Heart left ventricle (tissue), 16 donors: ENCODE measurements at places on chromosomes 16 and 17. TPM values are rescaled to one million over a fixed set of nuclear protein-coding genes. Genes with fewer than 3 reads are reported as not detected.
A peak's percentile ranks its signal among the peaks of the same experiment; 100 is the strongest.

GRCh38 chr17:61398721-61399130, 917 bp upstream of the TBX2 start:
- no peak for DNase-seq

DNA sequence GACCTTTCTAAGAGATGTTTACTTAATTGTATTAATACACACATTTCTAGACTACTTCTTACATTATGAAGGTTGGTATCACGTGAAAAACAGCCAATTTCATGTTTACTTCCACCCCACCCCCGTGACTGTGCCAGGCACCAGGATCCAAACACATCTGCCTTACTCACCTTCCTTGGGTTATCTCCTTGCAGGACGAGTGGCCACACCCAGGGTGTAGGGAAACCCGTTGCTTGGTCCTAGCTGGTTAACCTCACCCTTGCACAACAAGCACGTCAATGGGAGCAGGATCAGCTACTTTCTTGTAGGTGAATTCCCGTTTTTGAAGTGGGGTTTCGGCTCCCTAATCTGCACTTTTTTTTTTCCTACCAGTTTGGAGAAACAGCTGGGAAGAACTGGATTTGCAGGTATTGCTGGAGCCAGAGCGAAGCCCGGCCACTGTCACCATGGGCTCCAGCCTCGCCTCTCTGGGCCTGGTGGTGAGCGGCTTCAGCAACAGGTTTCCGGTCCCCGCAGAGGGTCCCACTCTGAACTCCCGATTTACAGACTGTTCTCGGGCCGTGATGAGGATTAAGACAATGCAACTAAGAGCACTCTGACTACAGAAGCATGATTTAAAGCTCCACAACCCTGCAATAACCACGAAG, 2.1 kb upstream of the UBB start:
- no peak for DNase-seq

- no peak for DNase-seq
Observed at GRCh38 chr16:86444261-86444660, 66.1 kb upstream of the FOXF1 start.

GRCh38 chr16:82439678-82440293, 187.0 kb upstream of the CDH13 start:
- no peak for DNase-seq

- DNase-seq, result no peak
Observed at GRCh38 chr17:50830352-50830751, 5.0 kb upstream of the WFIKKN2 start.

DNA sequence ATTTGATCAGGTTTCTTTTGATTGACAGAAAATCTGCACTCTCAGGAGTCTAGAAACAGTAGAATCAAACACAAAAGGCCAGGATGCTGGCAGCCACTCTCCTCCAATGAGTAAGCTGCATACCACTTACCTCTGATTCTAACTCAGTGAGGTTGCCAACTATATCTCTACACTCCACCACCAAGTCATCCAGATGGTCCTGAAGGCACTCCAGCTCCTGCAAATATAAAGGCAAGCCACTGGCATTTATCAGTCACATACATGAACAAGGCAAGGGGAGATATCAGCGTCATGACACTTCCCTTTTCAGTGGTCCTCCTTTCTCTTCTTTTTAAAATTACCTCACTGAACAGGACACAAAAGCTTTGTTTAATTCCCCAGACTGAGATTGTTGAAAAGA, 53.1 kb upstream of the CLEC18B start:
- DNase-seq, result no peak

DNA sequence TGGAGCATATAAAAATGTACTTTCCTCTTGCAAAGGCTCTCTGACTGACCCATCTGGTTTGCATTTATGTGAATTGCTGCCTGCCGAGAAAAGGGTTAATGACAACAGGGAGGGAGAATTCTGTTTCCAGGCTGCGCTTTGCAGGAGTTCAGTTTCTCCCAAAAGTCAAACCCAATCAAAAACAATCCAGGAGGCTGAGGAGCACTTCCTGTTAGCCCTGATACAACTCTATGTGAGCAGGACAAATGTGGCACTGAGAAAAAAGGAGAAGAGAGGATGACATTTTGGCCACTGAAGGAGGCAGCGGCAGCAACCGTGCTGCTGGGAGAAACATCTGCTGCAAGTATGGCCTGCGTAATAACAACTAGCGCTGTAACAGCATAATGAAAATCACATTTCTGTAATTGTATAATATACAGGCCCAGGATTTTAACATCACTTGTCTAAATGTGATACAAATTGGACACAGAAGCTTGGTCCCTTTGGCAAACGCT, 26.8 kb upstream of the ELAC2 start:
- DNase-seq, result no peak

DNA sequence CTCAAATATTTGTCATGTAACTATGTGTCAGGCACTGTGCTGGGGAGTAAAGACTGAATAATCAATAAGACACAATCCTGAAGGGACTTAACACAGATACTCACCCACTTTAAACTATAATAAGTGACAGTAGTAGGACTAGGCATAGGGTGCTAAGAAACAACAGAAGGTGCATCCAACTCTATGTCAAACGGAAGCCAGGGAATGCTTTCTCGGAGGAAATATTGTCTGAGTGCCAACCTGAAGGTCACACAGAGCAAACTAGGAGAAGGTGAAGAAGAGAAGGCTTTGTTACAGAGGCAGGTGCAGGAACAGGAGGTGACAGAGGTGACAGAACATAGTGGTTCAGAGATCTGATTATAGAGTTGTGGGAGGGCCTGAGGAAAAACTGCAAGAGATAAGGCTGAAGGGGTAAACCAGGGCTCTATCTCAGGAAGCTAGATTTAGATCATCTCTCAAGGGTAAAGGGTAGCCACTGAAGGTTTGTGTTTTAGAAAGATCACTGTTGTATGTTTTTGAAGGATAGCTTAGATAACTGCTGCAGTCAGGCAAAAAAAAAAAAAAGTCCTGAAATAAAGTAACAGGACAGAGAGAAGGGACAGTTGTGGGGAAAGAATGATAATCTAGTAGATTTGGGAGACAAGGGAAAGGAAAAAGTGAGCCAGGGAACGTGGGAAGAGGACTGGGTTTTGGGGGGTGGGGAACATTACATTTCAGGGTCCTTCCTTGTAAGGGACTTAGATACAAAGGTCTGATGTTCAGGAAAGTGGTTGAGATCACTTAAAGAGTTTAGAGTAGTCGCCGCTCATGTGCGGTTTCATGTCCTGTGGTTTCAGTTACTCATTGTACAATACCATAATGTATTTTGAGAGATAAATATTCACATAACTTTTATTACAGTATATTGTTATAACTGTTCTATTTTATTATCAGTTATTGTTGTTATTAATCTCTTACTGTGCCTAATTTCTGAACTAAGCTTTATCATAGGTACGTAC, 85.6 kb upstream of the NETO2 start:
- no peak for DNase-seq

- DNase-seq, result peak; percentile 57
Observed at GRCh38 chr17:74749279-74750038, 1.0 kb downstream of the NHERF1 start.

DNA sequence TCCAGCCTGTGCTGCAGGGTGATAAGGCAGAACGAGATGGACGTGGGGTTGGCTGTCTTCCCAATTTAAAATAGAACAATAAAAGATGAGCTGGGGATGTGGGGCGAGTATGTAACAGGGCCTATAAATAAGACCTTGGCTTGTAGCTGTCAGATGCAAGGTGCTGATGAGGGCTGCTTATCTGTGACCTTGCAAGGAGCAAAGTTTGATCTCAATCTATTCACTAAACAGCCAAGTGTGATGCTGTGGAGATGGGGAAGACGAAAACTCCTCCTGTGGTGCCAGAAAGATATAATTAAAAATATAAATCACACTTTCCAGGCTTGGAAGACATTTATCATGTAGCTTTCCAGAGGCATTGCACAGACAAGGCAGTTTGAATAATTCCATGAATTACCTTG, 26.7 kb upstream of the TEX2 start:
- no peak for DNase-seq

GRCh38 chr17:28860363-28860808, 5.6 kb downstream of the ERAL1 start:
- no peak for DNase-seq

DNA sequence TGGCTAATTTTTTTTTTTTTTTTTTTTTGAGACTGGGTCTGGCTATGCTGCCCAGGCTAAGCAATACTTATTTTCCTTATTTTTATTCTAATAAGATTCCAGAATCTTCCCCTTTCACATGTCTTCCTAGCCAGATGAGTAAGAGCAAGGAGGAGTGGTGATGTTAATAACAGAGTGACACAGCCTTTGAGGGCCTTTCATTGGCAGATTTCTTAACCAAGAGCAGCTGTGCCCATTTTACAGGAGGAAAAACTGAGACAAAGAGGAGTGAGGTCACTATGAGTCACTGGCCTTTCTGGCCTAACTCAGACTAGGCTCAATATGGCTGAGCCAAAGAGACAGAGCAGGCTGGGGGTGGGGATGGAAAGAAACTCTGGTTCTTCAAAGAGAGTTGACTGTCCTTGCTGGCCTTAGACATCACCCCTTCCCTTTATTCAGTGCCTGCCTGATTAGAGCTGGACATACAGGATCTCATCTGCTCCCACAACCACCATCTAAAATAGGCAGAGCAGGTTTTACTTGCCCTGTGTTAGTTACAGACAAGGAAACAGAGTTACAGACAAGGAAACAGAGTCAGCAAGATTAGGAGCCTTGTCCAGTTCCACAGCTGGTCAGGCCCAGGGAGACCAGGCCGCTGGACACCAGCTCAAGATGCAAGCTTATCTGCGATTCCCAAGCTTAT, 50.0 kb upstream of the TOB1 start:
- DNase-seq, result no peak

- DNase-seq, result no peak
Observed at GRCh38 chr17:43998552-43998951, 5.9 kb upstream of the NAGS start.

DNA sequence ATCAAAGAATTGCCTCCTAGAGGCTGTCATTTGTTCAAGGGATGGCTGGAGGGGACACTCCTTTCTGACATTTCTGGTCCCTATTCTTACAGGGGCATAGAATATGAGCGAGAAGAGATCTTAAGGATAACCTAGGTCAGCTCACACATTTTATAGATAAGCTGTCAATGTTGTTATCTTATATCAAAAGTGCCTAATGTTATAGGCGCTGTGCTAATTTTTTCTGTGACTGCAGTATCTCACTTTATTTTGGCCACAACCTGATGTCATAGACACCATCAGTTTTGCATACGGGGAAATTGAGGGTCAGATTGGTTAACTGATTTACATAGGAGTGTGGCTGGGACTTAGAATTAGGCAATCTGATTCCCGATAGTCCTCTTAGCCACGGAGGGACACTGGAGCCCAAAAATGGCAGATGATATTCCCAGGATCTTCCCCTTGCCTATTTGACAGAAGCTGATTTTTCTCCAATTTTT, 1.2 kb downstream of the CPD start:
- DNase-seq, result no peak

DNA sequence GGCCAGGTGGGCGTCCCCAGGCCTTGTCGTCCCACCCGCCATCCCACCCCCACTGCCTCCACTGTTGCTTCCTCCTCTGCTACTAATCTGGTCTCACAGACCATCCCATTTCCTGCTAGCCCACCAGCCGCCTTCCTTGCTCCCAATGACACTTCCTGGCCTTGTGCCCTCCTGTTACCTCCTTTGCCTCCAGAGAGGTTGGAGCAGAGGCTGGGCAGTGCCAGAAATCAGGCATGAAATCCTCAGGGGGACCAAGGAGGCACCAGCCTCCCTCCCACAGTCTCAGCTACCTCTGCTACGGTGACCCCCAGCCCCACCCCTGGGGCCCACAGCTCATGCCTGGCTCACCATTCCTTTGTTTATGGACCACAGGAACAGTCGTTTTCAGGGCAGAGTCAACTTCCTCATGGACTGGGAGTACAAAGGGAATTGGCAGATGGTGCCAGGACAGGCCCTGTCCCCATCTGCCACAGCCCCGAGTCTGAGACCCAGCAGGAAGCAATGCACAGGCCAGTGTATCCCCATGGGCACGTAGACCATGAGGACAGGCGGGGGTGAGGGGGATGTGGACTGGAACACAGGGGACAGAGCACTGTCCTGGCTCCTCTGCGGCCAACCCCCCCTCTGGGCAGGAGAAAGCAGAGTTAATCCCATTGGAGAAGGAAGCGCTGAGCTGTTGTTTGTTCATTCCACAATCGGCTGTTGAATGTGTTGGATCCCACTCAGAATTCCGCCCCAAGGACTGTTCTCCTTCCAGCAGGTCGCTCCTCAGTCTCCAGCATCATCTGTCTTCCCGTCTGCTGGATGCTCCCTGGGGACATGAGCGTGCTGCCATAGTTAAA, 2.2 kb upstream of the CDH5 start:
- peak; percentile 76 for DNase-seq

- no peak for DNase-seq
Observed at GRCh38 chr17:4834681-4835020, 1.5 kb downstream of the MINK1 start.

DNA sequence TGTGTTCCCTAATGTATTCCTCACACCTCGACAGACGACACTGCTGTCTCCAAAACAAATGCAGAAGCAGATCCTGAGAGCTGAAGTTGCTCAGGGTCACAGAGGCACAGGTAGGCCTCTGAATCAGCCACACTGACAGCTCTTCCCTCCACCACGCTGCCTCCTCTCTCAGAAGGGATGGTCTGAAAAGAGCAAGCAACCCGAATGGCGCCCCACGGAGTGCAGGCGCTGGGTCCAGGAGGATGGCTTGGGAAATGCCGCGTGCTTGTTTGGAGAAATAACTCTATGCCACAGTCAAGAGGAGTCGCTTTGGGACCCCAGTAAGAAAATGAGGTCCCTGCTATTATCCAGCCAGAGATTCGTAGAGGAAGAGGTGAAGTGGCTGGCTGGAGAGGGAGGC, 15.9 kb downstream of the CYB561 start:
- no peak for DNase-seq

- peak; percentile 67 for DNase-seq
Observed at GRCh38 chr17:72407336-72407909, 286.6 kb downstream of the SOX9 start.

Gene ITGAD
- polyA plus RNA-seq, result not detected

Gene CMTM1
- not detected for polyA plus RNA-seq

Gene FADS6
- not detected for polyA plus RNA-seq

Gene LAT
- polyA plus RNA-seq, result 1.3 TPM

Gene CPHXL2
- polyA plus RNA-seq, result not detected

Gene MEOX1
- polyA plus RNA-seq, result 17.0 TPM

Gene CCL11
- polyA plus RNA-seq, result 2.0 TPM
